Left renal pelvis (tissue), 4 donors: ENCODE measurements at places on chromosomes 6 and 20. TPM values are rescaled to one million over a fixed set of nuclear protein-coding genes. Genes with fewer than 3 reads are reported as not detected.

ARHGAP40 gene
- polyA plus RNA-seq, result 0.12 TPM

CD83 gene
- 11.7 TPM for polyA plus RNA-seq

DNA sequence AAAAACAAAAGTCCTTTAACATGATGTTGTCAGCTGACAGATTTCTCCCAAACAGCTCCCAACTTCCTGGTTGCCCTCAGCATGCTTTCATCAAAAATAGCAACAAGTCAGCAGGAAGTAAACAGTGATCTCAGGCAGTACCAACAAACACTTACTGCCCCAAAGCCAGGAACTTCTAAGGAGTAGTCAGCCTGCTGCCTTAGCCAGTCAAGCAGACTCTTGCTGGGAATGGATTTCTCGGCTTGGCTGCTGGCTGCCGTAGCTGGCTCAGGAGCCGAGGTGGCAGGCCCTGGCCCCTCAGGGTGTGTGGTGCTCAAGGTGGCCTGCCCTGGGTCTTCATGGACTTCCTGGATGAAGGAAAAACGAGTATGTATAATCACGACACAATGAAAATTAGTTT, 46.6 kb upstream of the EMILIN3 start:
- DNase-seq, result no peak

GRCh38 chr6:36353411-36353915, 16.8 kb upstream of the BNIP5 start:
- no peak for DNase-seq

- DNase-seq, result no peak
These were observed 285.6 kb downstream of the SAMD5 start for GRCh38 chr6:147793871-147794643.

HSPA12B gene
- 37.2 TPM for polyA plus RNA-seq

VNN1 gene
- 0.17 TPM for polyA plus RNA-seq

CDKN1A gene
- polyA plus RNA-seq, result 26.4 TPM

SNX5 gene
- 150 TPM for polyA plus RNA-seq

GRCh38 chr20:51678026-51678697, 90.0 kb downstream of the ATP9A start:
- DNase-seq, result no peak

ECI2 gene
- polyA plus RNA-seq, result 95.8 TPM

PI3 gene
- not detected for polyA plus RNA-seq

MCCD1 gene
- polyA plus RNA-seq, result 0.27 TPM

DNA sequence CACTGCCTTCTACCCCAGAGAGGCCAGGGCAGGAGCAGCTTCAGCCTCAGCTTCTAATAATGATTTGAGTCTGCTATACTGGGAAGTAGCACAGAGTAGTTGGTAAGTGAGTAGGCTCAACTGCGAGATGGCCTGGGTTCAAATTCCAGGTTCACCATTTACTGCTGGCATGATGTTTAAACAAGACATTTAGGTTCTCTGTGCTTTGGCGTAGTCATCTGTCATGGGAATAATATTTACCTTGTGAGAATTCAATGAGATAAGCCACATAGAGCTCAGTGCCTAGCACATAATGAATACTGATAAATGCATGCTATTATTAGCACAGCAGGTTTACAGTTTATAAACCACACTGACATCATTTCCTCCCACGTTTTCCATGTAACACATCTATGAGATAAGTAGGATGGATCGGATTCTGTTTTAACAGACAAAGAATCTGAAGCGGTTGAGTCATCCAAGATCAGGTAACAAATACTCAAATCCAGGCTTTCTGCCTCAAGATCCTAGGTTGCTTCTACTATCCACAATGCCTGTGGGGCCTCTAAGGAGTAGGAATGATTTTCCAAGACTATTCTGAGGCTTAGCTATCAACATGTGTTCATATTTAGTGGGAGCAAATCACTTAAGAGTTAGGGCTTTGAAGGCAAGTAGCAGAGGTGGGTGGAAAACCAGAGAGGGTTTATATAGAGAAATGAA, 72.9 kb upstream of the DTNBP1 start:
- DNase-seq, result no peak

SOX4 gene
- polyA plus RNA-seq, result 158 TPM

TCP1 gene
- polyA plus RNA-seq, result 276 TPM

GRCh38 chr20:44523746-44524145, 1.9 kb upstream of the SERINC3 start:
- no peak for DNase-seq
